ENCODE measurements at places on chromosomes 13 and 19.

DNA sequence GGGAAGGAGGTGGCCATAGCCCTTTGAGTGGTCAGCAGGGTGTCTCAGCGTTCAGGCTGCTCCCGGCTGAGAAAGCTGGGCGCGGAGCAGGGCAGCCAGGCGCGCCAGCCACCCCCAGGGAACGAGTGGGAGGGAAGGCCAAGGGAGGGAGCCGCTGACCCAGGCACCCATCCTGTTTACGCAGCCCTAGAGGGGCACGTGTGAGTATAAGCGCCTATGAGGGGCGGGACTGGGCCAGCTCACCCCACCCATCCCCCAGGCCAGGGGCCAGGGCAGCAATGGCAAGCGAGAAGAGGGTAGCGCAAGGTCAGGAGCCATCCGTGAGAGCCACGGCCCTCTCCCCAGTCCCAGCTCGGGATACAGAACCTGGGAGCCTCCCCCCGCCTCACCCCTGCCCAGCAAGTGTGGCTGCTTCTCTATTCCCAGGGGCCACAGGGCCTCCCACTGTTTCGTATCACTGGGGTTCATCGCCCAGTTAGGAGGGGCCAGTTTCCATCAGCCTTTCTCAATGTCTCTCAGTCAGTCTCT is 897 bp upstream of the DMKN start:
- no peak for DNase-seq

DNA sequence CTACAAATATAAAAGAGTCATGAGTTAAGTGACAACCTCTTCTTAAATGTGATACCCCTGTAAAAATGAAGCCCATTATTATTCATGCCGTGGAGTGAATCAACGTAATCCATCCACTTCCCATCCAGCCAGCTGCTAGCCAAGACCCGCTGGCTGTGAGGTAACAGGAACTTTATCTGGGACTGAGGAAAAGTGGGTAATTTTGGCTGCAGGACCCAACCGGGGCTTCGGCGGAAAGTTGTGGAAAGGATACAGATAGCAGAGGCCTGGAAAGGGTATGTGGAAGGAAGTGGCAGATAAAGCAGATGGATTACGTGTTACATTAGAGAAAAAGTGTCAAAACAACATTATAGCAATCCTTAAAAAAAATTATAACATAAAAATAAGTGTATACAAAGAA is 48.3 kb downstream of the SLC7A1 start:
- DNase-seq = no peak

DNA sequence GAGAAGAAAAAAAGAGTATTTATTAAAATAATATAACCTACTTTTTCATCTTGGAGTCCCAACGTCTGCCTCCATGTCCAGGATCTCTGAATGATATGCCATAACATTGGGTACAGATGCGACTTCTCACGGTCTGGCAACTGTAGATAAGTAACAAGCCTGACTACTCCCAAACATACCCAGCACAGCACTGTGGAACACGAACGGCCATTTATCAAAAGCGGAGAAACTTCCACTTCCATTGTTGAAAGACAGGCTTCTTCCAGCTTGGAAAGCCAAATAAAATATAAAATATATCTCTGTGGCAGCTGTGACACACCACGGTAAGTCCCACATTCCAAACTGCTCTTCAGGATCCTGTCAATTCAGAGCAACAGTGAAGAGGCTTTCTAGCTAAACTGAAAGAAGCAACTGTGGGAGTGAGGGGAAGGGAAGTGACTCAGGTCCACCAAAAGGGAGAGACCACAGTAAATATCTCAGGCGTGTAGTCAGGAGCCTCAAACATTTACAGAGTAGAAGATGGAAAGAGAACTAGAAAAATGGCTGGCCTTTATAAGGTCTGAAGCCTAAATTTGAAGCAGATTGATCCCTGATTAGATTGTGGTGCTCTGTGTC is 331.7 kb downstream of the LIG4 start:
- DNase-seq = no peak

- DNase-seq = no peak
Measured at GRCh38 chr19:1283207-1283916, 2.3 kb upstream of the EFNA2 start.

GRCh38 chr13:95420501-95420900 is 119.2 kb upstream of the ABCC4 start:
- no peak for DNase-seq

Data from memory B cell (primary cell).